ENCODE measurements at places on chromosomes 6 and 20. TPM values are rescaled to one million over a fixed set of nuclear protein-coding genes. Genes with fewer than 3 reads are reported as not detected.

The GRM1 gene
- not detected for total RNA-seq

The GSTA2 gene
- total RNA-seq: not detected

The IL17A gene
- total RNA-seq: 0.62 TPM

The PLEKHG1 gene
- total RNA-seq: 3.6 TPM

The SEL1L2 gene
- not detected for total RNA-seq

The EFCAB8 gene
- total RNA-seq: 0.94 TPM

The TBXT gene
- not detected for total RNA-seq

The RSPH9 gene
- not detected for total RNA-seq

The PDE10A gene
- not detected for total RNA-seq

The HSPA1L gene
- total RNA-seq: 3.3 TPM

The DLL1 gene
- total RNA-seq: 0.55 TPM

The TLDC2 gene
- total RNA-seq: not detected

The MYMX gene
- not detected for total RNA-seq

The GLO1 gene
- 85.6 TPM for total RNA-seq

The CNR1 gene
- not detected for total RNA-seq

The SLC24A3 gene
- not detected for total RNA-seq

The WFDC10B gene
- not detected for total RNA-seq

The ZSCAN16 gene
- total RNA-seq: 3.2 TPM

The RAB44 gene
- total RNA-seq: 0.15 TPM

The AIF1 gene
- 48.0 TPM for total RNA-seq

The RIPPLY2 gene
- total RNA-seq: not detected

The GMPR gene
- total RNA-seq: 3.3 TPM

The TRIM38 gene
- 25.4 TPM for total RNA-seq

The CPNE5 gene
- total RNA-seq: 0.47 TPM

The ACTR5 gene
- total RNA-seq: 7.8 TPM

The HLA-DOB gene
- total RNA-seq: 2.9 TPM

All from activated CD4-positive, alpha-beta T cell treated with anti-CD3 and anti-CD28 coated beads, Interleukin-2, amount 10 ng/mL, durations not matched to agents 7 days and 5 days (primary cell).